ENCODE measurements at places on chromosomes 12 and 14.

- no peak for DNase-seq
Observed at GRCh38 chr12:38101753-38102152, 214.8 kb upstream of the ALG10B start.

DNA sequence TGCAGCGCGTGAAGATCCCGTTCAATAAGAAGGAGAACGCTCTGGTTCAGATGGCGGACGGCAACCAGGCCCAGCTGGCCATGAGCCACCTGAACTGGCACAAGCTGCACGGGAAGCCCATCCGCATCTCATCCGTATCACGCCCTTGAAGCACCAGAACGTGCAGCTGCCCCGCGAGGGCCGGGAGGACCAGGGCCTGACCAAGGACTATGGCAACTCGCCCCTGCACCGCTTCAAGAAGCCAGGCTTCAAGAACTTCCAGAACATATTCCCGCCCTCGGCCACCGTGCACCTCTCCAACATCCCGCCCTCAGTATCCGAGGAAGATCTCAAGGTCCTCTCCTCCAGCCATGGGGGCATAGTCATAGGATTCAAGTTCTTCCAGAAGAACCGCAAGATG, 131.9 kb upstream of the FUT8 start:
- DNase-seq, result no peak

GRCh38 chr14:95025218-95025617, 132.1 kb downstream of the DICER1 start:
- DNase-seq, result no peak

GRCh38 chr14:97777622-97778355, 980.6 kb downstream of the VRK1 start:
- DNase-seq, result no peak

DNA sequence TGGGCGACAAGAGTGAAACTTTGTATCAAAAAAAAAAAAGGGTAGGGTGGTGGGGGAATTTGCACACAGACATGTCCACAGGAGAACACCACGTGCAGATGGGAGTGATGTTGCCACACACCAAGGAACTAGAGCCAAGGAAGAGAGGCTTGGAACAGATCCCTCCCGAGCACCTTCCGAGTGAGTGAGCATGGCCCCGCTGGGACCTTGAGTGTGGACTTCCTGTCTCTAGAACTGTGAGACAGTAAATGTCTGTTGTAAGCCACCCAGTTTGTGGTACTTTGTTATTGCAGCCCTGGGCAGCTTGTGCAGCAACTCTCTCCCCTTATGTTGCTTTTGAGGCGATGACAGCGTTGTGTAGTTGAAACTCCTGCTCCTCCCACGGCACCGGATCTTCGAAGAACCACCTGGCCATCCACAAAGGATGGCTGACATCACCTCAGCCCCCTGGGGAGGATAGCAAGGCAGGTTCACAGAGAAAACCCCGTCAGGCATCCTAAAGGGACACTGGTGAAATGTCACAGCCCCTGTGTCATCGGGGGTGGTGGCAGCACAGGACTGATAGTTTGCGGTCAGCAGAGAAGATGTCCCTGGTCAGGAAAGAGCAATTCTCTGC, 54.7 kb upstream of the PLEKHG3 start:
- no peak for DNase-seq

- no peak for DNase-seq
Observed at GRCh38 chr14:104392396-104393198, 187.0 kb upstream of the C14orf180 start.
